ENCODE measurements at places on chromosomes 5 and 9. TPM values are rescaled to one million over a fixed set of nuclear protein-coding genes. Genes with fewer than 3 reads are reported as not detected.

GRCh38 chr9:91034976-91035824 lies 233.6 kb downstream of the SYK start:
- no peak for DNase-seq

The PCDHGA12 gene
- total RNA-seq, result 7.7 TPM

The CDH9 gene
- not detected for total RNA-seq

The FAM221B gene
- total RNA-seq, result not detected

- no peak for DNase-seq
These were observed 147.3 kb downstream of the KCTD16 start for GRCh38 chr5:144318011-144318410.

Data from right atrium auricular region (tissue), 2 donors.